ENCODE measurements at places on chromosomes 12 and 14.
A peak's percentile ranks its signal among the peaks of the same experiment; 100 is the strongest.

DNA sequence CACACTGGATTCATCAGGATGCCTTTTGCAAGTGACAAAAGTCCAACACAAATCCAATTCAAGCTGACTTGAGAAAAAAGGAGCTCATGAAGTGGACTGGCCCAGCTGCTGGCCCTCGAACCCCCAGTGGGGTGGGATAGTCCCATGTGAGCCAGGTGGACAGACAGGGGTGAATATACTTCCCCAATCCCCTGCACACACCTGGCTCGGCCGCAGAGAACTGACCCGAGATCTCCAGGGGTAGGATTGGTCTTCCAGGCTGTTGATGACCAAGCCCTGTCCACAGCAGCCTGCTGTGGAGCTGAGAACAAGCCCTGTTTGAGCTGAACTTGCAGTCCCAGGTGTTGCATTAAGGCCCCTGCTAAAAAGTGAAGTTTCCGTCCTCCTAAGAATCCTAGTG, 56.2 kb downstream of the TPCN1 start:
- DNase-seq: no peak

DNA sequence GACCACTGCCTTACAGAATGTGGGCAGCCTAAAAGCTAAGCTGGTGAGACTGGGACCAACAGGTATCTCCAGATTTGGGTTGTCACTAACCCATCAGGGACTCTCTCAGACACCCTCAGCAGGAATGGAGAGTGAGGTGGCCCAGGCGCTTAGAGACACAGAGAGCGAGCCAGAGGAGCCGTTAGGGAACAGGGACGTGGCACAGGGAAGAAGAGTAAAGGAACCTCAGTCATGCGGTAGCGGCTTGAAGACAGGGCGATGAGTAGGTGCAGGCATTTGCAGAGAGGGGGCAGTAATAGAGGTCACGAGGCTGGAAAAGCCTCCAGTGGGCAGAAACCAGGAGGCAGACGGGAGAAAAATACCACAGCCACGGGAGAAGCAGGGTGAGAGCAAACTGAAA, 158.0 kb upstream of the CCND2 start:
- no peak for DNase-seq

GRCh38 chr14:94036313-94037167, 10.4 kb downstream of the OTUB2 start:
- peak; percentile 50 for DNase-seq

DNA sequence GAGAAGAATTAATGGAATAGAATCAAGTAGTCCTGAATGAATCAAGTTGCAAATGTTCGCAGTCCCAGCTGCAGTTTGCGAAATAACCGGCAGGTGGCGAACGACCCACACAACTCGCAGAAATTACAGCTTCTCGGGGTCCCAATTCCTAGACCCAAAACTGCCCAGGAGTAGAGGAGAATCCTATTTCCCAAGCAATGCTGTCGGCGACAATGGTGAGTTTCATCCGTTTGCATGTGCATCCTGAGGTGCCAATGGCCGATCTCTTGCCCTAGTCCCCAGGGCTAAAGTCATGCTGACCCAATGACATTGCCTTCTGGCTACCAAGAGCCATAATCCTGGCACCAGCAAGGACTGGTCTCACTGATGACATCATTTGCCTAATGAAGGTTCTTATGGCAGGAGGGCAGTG, 8.5 kb upstream of the ASCL1 start:
- peak; percentile 47 for DNase-seq

DNA sequence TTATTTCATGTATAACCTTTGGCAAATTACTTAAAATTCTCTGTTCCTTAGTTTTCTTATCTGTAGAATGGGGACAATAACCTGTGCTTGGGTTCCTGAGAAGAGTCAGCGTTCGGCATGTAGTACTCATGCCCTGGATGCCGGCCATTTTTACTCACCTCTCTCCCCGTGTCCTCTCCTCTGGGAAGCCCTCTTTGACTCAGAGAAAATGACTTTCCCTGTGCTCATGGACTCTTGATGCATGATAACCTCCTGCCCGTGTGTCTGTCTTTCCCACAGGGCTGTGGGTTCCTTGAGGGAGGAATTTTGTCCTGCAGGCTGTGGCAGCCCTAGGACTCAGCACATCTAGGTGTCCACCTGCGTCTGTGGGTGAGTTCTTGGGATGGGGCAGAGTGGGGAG, 5.8 kb upstream of the C1RL start:
- DNase-seq: no peak

DNA sequence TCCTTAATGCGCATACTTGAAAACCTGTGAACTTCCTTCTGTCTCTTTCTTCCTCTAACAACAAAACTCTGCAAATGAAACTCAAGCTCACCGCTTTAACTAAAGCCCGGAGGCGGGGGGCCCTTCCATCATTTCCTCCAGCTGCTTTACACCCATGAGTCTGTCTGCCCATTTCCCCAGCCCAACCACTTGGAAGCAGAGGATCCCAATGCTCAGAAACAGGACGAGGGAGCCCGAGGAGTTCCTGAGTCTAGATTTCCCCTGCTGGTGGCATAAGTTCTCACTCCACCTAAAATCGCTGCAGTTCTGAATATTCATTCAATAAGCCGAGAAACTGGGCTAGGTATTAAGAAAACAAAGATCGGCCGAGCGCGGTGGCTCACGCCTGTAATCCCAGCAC, 30.8 kb downstream of the GPR19 start:
- DNase-seq: no peak

- DNase-seq: no peak
Measured at GRCh38 chr12:121444842-121445202, 44.9 kb downstream of the RNF34 start.
